ENCODE measurements at places on chromosomes 5 and 9. TPM values are rescaled to one million over a fixed set of nuclear protein-coding genes. Genes with fewer than 3 reads are reported as not detected.

The CTSV gene
- total RNA-seq = 0.22 TPM

The KCNIP1 gene
- not detected for total RNA-seq

GRCh38 chr5:178249191-178249989 lies 16.8 kb upstream of the PHYKPL start:
- DNase-seq = no peak

GRCh38 chr9:70491426-70492318 lies 77.2 kb upstream of the KLF9 start:
- DNase-seq = no peak

DNA sequence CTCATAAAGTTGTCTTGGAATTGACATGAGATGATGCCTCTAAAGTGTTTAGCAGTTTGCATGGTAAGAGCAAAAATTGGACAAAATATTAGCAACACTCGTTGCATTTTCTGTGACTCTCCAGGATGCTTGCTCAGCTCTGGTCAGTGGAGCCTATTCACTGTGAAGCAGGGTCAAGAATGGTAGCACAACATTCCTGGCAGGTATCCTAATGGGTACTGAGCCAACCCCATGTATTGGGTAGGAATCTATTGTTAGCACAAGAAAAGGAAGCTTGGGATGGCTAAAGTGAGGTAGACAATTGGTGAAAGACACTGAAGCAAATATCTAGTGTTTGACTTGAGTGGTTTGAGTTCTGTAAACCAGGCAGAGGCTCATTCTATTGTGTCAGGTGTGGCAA lies 10.4 kb upstream of the ACTBL2 start:
- no peak for DNase-seq

DNA sequence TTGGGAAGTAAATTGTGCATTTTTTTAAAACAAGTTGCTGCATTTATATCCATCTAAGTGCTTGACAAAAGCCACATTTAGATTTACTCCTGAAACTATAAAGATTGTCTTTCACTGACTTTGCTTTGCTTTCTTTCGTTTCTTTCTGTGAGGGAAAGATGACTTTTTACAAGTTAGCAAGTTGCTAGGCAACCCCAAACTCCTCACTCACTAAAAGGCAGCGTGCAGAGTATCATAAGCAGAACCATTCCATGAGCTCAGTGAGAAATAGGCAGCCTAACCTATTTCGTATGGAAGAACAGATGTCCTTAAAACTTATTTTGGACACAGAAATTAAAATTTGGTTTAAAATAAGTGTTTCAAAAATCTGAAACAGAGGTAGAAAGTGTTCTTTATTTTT lies 29.0 kb downstream of the KLF9 start:
- no peak for DNase-seq

- no peak for DNase-seq
Observed at GRCh38 chr9:69260161-69260560, 64.9 kb upstream of the ENTREP1 start.
